NCI-H524 (cell line): ENCODE measurements at places on chromosomes 4 and X.

GRCh38 chr4:76208005-76208765 lies 5.4 kb downstream of the SCARB2 start:
- no peak for DNase-seq

- no peak for DNase-seq
These were observed 74.7 kb upstream of the GPM6B start for GRCh38 chrX:13891377-13892140.

DNA sequence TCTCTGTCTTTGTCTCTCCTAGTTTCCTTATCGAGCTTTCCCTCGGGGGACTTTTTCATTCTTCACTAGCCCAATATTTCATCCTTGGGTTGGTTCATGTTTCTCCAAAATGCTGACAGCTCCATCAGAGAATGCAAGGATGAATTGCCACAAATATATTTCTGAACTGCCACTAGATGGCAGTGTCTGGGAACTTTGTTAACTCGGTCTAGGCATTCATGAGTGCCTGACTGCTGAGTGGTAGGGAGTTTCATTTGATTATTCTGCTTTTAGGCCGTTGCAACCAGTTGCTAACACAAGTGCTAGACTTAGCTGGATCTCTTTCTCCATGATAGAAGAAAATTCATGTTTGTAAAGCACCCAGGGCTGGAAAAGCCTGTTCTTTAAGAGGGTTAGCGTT lies 73.5 kb upstream of the RAP2C start:
- no peak for DNase-seq

DNA sequence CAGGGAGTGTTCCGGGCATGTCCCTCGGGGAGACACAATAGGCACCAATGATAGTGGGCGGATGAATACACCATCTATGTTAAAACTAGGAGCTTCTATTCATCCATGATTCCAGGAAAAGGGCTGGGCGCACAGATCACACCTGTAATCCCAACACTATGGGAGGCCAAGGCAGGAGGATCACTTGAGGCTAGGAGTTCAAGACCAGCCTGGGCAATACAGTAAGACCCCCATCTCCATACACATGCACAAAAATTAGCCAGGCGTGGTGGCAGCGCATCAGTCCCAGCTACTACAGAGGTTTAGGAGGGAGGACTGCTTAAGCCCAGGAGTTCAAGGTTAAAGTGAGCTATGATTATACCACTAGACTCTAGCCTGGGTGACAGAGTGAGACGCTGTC lies 2.4 kb downstream of the NELFA start:
- no peak for DNase-seq

DNA sequence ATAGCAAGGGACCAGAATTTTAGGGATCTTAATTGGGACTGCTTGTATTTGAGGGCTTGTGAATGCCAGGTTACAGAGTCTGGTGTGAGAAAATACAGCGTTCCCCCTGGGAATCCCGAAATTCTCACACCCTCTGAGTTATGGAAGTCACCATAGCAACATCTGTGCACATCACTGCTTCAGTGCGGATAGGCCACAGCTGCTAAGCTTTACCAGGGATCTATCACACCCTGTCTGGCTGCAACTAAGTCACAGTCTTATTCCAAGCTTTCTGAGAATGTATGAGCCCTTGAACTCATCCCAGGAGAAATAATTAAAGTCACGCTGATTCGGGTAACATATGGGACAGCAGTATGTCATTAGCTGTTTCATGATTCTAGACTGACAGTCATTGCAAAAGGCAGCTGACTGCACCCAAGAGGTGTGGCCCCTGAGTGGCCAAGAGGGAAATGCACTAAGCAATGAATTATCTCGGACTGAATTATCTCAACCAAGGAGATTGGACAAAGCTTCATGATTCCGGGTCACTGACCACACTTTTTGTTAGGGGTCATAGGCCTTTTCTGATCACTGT lies 46.7 kb upstream of the BTC start:
- peak; percentile 17 for DNase-seq

- DNase-seq: peak; percentile 56
These were observed 61.8 kb downstream of the CLNK start for GRCh38 chr4:10622728-10623127.

GRCh38 chrX:71239781-71240180 lies 14.2 kb downstream of the ZMYM3 start:
- DNase-seq: no peak

GRCh38 chr4:156958276-156959074 lies 13.1 kb downstream of the PDGFC start:
- no peak for DNase-seq

- DNase-seq: no peak
These were observed 106.8 kb downstream of the STK32B start for GRCh38 chr4:5157791-5158770.

- no peak for DNase-seq
These were observed 12.2 kb upstream of the MCF2 start for GRCh38 chrX:139720136-139720535.

DNA sequence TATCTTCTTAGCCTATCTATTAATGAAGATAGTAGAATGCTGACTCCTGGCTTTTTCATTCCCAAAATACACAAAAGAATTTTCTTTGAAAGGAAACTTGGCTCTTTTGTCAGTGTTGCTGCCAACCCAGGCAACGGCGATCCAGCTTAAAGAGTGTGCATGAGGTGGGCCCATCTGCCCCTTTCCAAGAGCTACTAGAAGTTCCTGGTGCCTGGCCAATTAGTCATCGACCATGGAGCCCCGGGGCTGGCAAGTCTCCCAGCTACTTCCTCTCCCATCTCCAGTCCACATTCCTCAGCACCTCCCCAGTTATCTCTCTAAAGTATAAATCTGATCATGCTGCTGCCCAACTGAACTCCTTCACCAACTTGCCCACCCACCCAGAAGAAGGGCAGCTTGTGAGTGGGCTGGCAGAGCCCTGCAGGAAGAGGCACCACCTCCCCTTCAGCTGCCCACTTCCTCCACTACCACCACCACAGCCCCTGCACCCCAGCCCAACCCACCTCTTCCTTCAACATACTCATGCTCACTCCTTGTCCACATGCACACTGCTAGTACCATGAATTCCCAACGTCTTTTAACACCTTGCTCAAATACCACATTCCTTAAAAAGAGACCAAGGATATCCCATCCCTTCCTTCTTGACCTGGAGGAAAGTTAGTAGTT lies 158.2 kb upstream of the MAP3K15 start:
- DNase-seq: no peak

GRCh38 chr4:124640022-124640730 lies 72.4 kb downstream of the ANKRD50 start:
- DNase-seq: no peak

DNA sequence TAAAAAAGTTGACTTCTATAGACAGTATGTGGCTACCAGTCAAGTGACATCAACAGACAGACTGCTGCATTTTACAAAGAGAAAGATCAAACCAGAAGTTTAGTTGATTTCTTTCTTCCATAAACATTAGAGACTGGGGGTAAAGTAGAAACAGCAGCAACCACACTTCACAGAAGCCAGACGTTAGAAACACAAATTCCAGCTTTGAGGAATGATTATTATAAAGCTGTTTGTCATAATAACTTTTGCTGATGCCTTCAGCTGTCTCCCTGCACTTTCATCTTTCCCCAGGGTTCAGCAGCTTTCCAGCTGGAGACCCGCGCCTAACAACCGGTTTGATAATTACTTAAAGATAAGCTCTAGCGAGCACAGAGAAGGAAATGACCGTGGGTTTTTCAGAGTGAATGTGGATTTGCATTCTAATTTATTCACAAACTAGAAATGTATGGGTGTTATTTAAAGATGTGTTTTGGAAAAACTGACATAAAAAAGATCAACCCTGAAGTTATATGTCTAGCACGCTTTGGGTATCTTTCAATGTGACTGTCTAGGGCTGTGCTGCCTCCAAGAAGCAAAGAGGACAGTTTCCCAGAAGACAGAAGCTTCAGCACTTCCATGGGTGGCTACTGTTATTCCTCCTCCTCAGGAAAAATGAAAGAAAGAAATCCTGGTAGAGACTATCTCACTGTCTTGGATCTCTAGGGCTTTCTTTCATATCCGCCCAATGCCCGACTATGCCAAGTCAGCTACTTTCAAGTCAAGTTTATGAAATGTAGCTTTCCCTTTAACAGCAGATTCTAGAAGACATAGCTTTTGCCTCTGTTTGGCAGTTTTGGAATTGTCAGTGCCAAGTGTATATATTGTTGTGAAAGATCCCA lies 15.0 kb upstream of the ENAM start:
- DNase-seq: no peak

GRCh38 chr4:123522081-123522480 lies 125.5 kb downstream of the SPRY1 start:
- no peak for DNase-seq

DNA sequence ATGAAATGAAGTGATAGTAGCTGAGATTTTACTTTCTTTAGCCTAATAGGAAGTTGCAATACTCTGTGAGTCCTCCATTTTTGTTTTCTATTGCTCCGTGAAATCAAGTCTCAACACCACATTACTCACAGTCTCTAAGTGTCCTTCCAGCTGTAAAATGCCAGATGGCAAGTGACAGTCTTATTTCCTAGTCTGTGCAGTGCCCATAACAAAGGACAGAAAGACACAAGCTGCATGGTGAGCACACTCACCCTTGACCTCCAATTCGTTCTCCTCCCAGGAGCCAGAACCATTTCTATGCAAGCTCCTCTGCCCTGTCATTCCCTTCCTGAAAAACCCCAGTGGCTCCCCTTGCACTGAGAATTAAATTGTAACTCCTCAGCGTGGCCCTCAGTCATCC lies 101.6 kb downstream of the PARM1 start:
- DNase-seq: peak; percentile 32

- no peak for DNase-seq
These were observed 25.3 kb downstream of the STEEP1 start for GRCh38 chrX:119539872-119540271.
